ENCODE measurements at places on chromosomes 12 and 14.

GRCh38 chr12:47561746-47562145 lies 144.1 kb downstream of the RPAP3 start:
- no peak for DNase-seq

- peak; percentile 42 for DNase-seq
These were observed 201.1 kb downstream of the ITPR2 start for GRCh38 chr12:26631846-26632245.

DNA sequence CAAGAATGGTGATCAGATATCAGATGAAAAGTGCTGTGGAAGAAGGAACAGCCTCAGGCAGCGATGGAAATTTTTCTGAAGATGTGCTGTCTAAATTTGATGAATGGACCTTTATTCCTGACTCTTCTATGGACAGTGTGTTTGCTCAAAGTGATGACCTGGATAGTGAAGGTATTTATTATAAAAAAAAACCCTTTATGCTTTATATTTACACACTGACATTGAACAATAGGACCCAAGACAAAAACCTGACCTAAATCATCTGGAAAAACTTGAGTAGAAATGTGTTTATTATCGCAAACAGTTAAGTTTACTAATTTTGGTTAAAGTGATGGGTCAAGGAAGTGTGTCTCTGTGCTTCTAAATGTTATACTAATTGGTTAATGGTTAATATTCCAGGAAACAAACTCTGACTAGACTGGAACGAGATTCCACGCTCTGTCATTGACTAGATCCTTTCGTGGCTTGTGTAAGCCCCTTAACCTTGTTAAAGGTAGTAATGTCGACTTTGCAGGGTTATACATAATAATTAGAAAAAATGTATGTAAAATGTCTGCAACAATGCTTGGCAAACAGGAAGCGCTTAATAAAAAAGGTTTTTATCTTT lies 62.7 kb downstream of the LRRK2 start:
- no peak for DNase-seq

GRCh38 chr14:23444314-23444713 lies 8.9 kb upstream of the MYH7 start:
- DNase-seq, result no peak

GRCh38 chr14:58072288-58073071 lies 79.5 kb downstream of the ARMH4 start:
- peak; percentile 59 for DNase-seq

GRCh38 chr12:126681676-126682075 lies 1585.3 kb upstream of the TMEM132C start:
- DNase-seq, result no peak

DNA sequence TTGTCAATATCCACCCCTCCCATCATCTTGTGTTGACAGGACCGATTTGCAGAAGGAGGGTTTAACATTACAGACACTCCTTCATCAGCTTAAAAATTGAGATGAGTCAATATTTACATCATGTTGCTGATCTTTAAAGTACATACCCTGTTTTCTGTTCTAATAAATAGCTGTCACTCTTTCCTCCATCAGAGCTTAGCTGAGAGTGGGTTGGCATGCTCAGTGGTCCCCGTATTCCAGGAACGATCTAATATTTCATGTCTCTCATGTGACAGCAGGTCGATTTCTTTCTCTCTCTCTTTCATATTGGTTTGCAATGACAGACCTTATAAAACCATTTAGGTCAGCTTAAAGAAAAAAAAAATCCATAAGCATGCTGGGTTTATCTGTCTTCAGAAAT lies 950.6 kb downstream of the GALC start:
- DNase-seq, result no peak

DNA sequence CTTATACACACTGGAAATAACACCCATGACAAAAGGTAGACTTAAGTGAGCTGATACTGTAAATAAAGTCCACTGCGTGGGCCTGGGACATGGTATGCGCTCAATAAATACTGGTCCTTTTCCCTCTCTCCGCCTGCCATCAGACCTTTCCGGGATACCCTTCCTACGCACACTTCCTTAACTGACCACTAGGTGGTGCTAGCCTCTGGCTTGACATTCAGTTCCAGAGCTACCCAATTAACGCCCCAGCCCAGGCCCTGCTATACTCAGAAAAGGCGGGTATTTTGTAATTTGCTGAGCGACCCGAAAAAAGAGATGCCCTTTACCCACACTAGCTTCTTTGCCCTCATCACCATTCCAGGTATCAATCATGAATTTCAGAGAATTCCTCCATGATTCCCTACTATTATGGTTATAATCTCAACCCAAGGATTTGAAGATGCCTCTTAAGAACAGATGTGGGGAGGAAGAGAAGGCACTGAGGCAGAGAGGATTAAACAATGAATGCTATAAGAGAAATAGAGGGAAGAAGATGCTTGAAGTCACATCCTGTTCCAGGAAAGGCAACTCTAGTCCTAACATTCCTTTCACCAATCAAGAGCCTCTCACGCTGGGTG lies 3.9 kb upstream of the LRP1 start:
- peak; percentile 60 for DNase-seq

DNA sequence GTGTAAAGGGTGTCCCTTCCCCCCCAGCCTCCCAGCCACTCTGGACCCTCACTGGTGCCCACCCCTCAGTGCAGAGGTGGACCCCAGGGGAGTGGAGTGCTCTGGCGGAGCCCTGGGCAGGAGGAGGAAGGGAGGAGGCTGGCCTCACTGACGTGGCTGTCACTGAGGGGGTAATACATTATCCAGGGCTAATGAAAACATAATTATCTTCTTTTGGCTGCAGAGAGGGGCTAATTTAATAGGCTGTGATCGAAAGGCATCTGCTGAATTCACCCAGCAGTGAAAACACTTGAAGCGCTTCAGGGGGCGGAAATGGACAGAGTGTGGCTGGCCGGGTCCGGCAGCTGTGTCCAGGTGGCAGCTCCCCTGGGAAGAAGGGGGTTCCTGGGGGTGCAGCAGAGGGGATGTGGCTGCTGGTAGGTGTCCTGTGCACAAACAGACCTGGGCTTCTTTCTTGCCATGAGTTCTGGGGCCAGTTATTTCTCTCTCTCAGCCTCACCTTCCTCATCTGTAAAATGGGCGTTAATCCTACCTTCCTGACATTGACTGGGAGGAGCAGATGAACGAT lies 3.7 kb upstream of the NOS1 start:
- DNase-seq, result no peak

- DNase-seq, result no peak
These were observed 27.1 kb upstream of the PRMT8 start for GRCh38 chr12:3463921-3464320.

DNA sequence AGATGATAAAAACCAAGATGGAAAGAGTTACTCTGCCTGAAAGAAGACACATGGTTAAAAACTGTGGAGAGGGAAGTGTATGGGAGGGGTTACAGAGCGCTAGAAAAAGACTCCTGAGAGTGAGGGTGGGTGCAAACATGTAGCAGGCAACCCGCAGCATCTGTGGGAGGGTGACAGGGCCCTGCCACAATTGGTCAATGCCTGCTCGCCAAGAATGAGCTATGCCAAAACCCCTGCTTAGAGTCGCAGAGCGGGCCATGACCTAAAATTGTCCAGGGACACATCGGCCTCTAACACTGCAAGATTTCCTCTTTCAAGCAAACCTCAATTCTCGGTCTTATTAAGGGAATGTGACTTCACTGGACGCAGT lies 700 bp downstream of the PRKAG1 start:
- DNase-seq, result peak; percentile 47

DNA sequence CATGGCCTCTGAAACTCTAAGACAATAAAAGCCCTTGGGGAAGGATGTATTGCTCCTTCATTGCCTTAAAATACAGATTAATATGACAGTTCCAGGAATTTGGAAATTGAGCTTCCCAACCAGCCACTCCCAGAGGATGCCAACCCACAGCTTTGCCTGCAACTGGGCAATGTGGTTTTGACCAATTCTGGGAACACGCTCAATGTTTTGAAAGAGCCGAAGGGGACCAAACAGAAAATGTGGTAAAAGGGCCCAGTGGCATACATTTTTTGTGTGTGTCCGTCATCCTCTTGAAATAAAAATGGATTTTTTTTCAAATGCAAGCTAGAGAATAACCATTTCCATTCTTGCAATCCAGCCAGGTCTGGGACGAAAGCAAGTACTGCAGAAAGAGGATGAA lies 88.3 kb upstream of the PLEKHG7 start:
- DNase-seq, result no peak

- no peak for DNase-seq
These were observed 317.9 kb downstream of the PCNX1 start for GRCh38 chr14:71225113-71225512.

GRCh38 chr12:60394665-60395064 lies 798.8 kb downstream of the SLC16A7 start:
- peak; percentile 88 for DNase-seq

- DNase-seq, result no peak
These were observed 33.5 kb downstream of the ANAPC7 start for GRCh38 chr12:110369992-110370391.

DNA sequence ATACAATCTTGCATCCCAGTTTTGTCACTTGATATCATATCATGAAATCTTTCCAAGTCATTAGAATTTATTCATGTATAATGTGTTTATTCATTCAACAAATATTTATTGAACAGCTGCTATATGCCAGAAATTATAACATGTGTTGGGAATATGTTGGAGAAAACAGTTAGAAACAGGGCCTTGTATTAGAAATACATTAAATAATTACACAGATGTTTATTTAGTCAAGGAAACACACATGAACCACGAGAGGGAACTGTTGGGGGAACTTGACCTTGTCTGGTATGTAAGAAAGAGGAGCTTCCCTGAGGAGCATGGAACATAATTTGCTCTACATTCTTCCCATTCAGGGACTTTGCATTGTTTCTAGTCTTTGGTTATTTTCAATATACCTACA lies 191.7 kb upstream of the FRMD6 start:
- DNase-seq, result peak; percentile 54

DNA sequence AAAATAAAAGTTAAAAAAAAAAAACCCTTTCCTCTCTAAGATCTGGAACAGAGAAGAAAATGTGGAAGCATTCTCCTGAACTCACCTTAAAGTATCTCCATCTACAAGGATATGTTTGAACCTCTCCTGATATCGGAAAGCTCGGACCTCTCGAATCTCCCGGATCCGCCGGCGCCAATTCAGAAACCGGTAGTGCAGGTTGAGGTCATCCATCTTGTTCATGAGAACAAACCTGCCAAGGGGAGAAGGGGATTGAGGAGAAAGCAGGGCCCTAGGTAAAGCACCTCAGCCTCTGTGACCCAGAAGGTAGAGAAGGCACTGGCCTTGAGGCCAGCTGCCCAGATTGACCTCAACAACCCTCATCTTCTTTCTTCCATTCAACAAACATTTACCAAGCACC lies 2.2 kb downstream of the SPRYD3 start:
- no peak for DNase-seq

GRCh38 chr12:32051511-32052211 lies 55.0 kb upstream of the BICD1 start:
- DNase-seq, result peak; percentile 95

GRCh38 chr14:71397371-71397770 lies 490.1 kb downstream of the PCNX1 start:
- no peak for DNase-seq

GRCh38 chr12:48486679-48487078 lies 4.4 kb downstream of the C12orf54 start:
- no peak for DNase-seq

GRCh38 chr12:89597770-89598169 lies 71.9 kb upstream of the POC1B start:
- DNase-seq, result no peak

GRCh38 chr12:53365245-53365904 lies 14.6 kb upstream of the SP1 start:
- DNase-seq, result peak; percentile 65

- no peak for DNase-seq
These were observed 69.8 kb downstream of the GAS2L3 start for GRCh38 chr12:100643246-100643645.

DNA sequence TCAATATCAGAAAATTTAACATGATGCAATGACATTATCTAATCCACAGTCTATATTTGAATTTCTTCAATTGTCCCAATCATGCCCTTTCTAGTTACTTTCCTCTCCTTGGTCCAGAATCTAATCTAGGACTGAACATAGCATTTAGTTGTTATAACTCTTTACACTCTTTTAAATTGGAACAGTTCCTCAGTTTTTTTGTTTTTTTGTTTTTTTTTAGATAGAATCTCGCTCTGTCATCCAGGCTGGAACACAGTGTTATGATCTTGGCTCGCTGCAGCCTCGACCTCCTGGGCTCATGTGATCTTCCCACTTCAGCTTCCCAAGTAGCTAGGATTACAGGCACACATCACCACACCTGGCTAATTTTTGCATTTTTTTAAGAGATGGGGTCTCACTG lies 63.1 kb downstream of the RERG start:
- no peak for DNase-seq

DNA sequence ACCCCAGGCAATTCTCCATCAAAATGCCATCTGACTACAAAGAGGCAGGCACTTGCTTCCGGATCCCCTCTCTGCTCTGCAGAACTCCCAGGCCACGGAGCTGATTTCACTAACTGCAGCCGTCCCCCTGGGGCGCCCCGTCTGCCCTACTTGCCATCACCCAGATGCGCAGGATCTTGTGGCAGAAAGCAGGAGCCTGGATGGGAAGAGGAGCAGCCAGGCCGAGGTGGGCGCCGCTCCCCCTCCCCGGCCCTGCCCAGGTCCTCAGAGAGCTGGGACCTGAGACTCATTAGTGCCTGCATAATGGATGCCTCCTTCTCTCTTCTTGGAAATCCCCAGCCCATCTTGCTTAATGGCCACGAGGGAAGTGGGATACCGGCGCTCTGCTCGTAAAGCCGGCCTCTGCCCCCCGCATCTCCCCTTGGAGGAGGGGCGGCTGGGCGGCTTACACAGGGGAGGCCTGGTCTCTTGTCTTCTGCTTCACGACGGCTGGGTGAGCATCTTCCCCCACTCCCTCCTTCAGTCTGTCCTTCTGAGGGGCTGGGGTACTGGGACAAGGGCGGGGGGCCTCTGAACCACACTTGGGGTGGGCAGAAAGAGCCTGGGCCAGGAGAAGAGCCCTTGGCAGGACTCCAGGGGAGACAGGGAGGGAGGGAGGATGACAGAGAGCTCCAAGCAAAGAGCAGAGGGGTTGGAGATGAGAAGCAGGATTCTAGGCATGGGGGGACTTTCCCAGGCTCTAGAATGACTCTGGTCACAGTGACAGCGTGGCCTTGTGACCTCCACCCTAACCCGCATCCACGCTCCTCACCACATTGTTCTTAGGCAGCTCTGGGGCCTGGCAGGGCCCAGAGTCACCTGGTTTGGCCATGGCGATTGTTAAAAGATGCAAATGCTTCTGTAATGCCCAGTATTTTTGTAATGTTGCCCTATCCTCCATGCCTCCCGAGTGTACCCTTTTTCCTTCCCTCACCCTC lies 19.4 kb upstream of the EML1 start:
- no peak for DNase-seq

DNA sequence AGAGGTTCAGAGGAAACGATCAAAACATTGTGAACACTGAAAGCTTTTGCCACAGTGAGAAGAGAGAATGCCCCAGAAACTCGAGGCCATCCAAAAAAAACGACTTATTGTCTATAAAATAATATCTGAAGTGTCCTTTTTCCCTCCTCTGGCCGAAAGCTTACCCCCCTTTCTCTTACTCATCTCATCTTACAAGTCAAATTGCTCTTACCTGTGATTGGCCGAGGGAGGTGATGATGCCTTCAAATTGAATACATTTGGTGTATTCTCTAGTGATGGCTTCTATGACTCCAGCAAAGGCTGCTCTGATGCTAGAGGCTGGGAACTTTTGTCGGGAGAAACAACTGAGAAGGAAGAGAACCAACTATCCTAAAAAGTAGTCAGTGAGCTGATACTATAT lies 90.7 kb downstream of the PTCSC3 start:
- no peak for DNase-seq
